ENCODE measurements at places on chromosomes 11 and 22.

- DNase-seq, result no peak
Observed at GRCh38 chr11:105799728-105800462, 190.0 kb downstream of the GRIA4 start.

GRCh38 chr11:131073167-131073566 is 156.9 kb upstream of the SNX19 start:
- DNase-seq, result no peak

DNA sequence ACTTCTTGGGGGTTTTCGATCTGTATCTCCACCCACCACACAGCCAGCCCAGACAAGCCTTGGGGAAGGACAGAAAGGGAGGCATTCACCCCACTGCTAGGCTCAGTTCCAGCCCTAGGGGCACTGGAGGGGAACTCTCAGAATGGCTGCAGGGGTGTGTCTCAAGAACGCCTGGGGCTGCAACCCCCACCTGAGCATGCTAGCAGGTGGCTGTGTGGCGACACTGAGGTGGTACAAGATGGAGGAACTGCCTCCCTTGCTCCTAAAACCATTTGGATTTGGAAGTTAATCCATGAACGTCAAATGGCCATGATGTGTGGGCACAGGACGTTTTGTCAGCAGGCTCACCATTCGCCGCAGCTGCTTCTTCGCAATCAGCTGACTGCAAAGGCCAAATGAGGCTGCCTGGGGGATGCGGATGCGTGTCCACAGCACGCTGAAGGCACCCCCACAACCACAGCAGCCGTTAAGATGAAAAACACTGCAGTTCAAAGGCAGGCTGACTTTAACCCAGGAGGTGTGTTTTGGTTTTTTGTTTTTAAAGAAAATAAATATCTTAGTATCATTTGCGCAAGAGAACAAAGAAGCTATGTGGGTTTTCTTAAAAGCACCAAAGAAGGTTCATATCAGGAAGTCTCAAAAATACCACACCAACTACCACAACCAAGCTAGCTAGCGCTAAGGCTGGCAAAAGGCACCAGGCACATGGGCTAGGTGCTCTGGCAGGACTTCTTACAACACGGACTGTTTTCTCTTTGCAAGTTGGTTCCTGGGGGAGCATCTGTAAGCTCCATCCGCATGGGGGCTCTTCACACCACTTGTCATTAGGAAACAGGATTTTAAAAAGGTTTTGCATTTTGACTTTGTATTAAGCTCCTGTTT is 22.2 kb upstream of the NAP1L4 start:
- no peak for DNase-seq

- DNase-seq, result peak; percentile 30
Observed at GRCh38 chr22:31872209-31872608, 72.1 kb upstream of the YWHAH start.

- DNase-seq, result peak; percentile 86
Observed at GRCh38 chr11:94767701-94768601, at the start of gene AMOTL1. Gene AMOTL1, plus strand, starts transcription at chr11:94768356. Its CDS starts 156 bp downstream, at chr11:94768512.

Measured in fibroblast of pulmonary artery (primary cell).